ENCODE measurements at places on chromosomes 12 and 14.
A peak's percentile ranks its signal among the peaks of the same experiment; 100 is the strongest.

- DNase-seq = no peak
Measured at GRCh38 chr14:34770901-34771300, 56.5 kb upstream of the CFL2 start.

DNA sequence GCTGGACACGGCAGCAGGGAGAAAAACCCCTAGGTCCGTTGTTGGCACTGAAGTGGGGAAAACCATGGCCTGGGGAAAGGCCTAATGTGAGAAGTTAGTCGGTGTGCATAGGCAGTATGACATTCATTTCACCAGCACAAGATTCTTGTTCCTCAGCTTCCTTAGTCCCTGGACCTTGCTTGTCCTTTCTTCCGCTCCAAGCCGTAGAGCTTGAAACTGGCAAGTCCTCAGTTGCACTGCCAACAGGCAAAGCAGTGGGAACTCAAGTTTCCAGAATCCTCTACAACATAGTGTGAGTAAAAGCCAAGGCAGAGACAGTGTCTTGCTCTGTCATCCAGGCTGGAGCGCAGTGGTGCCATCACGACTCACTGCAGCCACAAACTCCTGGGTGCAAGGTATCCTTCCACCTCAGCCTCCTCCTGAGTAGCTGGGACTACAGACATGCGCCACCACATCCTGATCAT, 138.5 kb upstream of the AMIGO2 start:
- no peak for DNase-seq

DNA sequence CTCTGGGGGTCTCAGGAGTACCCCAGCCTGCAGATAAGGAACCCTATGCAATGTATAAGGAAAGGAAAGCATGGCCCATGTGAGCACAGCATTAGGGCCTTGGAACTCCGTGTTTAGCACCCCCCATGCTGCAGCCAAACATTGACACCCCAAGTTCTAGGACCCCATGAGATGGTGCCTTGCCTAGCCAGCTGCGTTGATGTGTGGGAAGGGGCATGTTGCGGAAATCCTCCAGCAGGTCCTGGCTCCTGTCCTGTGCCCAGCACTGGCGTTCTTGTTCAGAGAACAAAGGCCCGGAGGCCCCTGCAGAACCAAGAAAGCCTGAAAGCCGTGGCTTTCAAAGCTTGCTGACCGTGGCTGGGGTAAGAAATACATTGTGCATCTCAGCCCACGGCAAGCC, 99.4 kb upstream of the DIO3 start:
- no peak for DNase-seq

- DNase-seq = no peak
Measured at GRCh38 chr12:115336506-115336905, 652.5 kb upstream of the TBX3 start.

DNA sequence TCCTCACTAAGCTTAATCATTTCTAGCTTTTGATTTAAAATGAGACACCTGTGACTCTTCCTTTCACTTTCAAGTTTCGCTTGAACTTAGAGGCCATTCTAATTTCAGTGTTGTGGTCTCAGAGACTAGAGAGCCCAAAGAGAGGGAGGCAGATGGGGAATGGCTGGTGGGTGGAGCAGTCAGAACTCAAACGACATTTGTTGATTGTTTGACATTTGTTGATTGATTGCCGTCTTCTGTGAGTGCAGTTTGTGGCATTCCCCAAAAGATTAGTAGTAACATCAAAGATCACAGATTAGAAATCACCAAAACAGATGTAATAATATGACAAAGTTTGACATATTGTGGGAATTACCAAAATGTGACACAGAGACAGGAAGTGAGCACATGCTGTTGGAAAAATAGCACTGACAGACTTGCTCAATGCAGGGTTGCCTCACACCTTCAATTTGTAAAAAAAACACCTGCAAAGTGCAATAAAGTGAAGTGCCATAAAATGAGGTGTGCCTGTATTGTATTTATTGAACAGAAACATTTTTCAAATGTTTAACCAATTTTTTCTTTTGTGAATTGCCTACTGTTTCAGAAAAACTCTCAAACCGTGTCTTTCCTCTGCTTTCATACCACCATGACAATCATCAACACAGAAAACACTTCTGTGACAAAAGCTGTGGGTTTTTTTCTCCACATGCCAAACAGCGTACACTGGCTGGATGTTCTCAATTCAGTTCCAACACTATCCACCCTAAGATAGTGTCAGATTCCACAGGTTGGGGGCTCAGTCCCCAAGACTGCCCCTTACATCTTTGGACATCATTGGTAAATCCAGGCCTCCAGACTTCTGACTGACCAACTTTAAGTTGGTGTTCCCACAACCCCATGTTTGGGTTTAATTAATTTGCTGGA, 376.3 kb upstream of the RGS6 start:
- DNase-seq = peak; percentile 16

DNA sequence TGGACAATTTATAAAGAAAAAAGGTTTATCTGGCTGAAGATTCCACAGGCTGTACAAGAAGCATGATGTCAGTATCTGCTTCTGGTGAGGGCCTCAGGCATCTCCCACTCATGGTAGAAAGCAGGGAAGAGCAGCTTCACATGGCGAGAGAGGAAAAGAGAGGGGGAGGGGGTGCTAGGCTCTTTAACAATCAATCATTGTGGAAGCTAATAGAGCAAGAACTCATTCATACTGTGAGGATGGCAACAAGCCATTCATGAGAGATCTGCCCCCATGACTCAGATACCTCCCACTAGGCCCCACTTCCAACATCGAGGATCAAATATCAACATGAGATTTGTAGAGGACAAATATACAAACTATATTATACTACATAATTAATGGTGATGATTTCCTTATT, 361.9 kb upstream of the FAR2 start:
- DNase-seq = no peak

DNA sequence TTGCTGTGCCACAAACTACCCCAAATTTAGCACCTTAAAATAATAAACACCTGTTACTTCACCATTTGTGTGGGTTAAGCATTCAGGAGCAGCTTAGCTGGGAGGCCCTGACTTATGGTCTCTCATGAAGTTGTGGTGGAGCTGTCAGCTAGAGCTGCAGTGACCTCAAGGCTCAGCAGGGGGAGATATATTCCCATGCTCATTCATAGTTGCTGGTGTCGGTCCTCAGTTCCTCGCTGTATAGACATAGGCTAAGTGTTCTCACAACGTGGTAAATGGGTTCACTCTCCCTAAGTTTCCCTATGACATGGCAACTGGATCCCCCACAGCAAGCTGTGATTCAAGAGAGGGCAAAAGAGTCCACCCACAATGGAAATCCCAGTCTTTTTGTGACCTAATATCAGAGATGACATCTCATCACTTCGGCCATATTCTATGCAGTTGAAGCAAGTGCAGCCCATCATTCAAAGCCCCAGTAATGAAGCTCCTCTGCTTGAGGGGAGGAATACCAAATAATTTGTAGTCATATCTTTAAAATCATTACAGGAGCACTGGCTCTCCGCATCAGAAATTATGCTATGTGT, 41.1 kb downstream of the PRB3 start:
- DNase-seq = peak; percentile 73

GRCh38 chr14:94926176-94926575, 156.3 kb upstream of the GSC start:
- no peak for DNase-seq

GRCh38 chr12:68832504-68832867, 24.5 kb downstream of the MDM2 start:
- DNase-seq = no peak

- DNase-seq = no peak
Measured at GRCh38 chr12:100216337-100216736, 15.7 kb downstream of the ACTR6 start.

DNA sequence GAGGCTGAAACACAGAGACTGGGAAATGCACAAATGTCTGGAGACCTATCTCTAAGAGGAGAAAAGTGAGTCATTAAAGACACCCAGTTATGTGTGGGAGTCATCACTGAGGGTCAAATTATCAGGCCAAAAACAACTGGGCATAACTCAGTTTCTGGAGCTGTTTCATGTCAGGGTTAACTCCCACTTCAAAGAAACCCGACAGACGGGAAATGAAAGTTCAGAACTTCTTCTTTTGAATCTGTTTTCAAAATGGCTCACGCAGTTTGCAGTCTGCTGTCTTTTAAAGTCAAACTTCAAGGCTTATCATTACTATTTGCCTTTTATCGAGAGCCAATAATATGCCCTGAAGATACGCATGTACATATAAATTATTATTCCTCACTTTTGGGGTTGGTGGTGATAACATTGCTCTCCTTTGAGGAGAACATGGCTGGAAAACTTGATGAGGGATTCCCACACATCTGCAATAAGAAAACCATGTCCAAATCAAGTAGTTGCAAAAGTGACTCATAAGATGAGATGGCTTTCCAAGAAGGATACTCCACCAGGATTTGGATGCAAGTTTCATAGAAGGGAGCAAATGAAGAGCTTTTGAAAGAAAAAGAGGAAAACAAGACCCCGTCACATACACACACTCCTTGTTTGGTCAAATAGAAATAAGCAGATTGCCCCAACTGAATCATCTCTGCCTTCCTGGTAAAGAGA, 341.4 kb downstream of the ADAMTS20 start:
- DNase-seq = peak; percentile 16

DNA sequence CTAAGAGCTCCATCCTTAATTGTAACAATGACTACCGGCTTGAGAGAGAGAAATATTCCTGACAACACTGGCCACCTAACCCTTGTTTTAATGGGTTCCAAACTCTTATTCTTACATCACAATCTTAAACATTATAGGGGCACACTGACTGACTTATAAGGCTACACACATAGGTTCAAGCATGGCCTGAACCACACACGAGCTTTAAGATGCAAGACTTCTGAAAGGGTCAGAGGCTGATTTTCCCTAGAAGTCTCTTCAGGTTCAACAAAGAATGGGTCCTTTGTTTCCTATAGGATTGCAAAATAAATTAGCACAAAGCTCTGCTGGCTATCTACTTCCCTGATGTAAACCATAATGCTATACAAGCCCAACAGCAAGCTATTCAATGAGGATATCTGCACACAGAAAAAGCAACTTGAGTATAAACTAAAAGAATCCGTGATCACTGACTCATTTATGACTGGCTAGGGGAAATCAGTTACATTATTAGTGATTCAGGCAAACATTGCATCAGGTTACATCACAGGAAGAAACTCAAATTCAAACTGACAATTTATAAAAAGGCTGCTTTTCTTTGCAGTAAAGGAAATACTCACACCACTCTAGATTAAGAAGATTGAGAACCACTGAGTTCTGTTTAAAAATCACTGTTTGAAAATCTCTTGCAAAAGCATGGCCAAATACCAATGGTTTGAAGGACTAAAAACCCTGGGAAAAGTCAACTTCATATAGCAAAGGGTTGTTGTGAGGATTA, 8.5 kb downstream of the BTG1 start:
- DNase-seq = peak; percentile 68

DNA sequence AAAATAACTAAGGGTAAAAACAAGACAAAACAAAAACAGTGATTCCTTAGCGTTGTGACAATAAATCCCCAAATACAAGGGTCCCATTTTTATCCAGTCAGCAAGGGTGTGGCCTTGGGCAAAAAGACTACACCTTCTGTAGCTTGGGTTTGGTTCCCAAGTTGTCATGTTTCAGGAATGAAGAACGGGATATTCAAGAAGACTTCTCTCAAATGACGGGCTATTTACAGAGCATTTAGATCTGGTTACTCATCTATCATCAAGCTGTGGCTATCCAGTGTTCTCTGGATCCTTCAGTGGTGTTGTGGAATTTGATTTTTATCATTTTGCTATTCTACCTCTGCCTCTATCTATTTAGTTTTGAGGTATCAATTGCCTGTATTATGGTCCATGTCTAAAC, 219.7 kb downstream of the SLC25A21 start:
- DNase-seq = no peak

DNA sequence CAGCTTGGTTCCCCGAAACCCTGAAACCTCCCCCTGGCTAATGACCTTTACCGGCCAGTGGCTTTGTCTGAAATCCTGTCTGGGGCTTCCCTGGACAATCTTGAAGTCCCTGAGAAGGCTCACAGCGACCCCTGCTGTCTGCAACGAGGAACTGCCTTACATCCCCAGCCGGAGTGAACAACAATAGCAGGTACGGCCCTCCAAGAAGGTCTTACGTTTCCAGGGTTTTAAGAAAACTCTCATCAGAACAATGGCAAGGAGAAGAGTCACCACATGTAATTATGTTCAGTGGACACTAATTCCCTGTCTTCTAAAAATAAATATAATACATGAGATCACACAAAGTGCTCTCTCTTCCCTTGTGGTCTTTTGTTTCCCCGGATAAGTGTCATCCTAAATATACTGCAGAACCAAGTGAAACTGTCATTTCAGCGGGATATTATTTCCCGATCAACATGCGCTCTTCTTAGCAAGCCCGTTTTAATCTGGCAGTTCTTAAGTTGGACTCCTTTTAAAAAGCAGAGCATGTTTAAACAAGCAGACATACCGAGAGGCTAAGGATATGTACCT, 53.3 kb downstream of the RBM19 start:
- DNase-seq = peak; percentile 79

GRCh38 chr14:102655137-102655536, 62.7 kb downstream of the RCOR1 start:
- peak; percentile 92 for DNase-seq

- peak; percentile 21 for DNase-seq
Measured at GRCh38 chr12:64390275-64390851, at the start of gene C12orf56. C12orf56 (minus strand) TSS chr12:64390758; CDS start chr12:64390565, 193 bp downstream.

- DNase-seq = no peak
Measured at GRCh38 chr12:29762637-29763300, 21.0 kb downstream of the TMTC1 start.

- peak; percentile 53 for DNase-seq
Measured at GRCh38 chr12:29088611-29089219, 60.4 kb upstream of the FAR2 start.

DNA sequence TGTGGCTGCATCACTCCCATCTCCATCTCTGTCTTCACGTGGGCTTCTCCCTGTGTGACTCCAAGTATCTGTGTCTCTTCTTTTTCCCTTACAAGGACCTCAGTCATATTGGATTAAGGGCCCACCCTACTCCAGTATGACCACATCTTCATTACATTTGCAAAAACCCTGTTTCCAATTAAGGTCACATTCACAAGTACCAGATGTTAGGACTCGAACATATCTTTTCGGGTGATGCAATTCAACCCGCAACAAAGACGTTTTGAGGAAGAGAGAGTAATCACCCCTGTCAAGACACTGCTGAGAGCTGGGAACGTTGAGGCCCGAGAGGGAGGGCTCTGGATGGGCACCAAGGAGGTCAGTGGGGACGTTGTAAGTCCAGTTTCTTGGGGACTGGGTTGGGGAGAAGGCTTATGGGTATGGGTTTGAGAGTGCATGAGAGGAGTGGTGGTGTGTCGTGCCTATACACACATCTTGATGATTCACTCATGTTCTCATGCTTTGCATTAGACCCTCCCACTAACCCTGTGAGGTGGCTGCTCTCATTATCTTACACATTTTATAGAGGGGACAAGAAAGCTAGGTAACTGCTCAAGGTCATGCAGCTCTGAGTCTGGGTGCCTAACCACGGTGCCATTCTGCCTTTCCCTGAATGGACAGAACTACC, 12.1 kb upstream of the IFI27 start:
- DNase-seq = no peak
